ENCODE measurements at places on chromosomes 4 and X.

- no peak for DNase-seq
Observed at GRCh38 chr4:77921701-77922100, 59.1 kb downstream of the MRPL1 start.

DNA sequence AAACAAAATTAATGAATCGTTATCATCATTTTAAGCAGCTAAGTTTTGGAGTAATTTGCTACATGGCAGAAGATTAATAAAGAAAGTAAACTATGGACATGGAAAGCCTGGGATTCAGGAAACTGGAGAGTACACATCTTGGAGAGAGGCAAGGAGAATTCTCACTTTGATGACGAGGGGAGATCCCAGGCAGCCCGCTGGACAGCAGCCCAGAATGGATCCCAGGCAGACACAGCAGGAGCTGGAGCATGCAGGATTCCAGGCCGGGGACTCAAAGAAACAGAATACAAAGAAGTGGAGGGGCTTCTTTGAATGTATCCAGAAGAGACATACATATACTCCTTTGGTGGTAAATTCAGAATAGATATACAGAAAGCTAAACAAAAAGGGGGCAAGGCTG lies 118.0 kb upstream of the ATP6AP2 start:
- no peak for DNase-seq

- DNase-seq: no peak
Observed at GRCh38 chr4:1156069-1156468, 16.3 kb downstream of the SPON2 start.

GRCh38 chr4:70734168-70734954 lies 12.6 kb downstream of the RUFY3 start:
- DNase-seq: peak; percentile 67

GRCh38 chrX:14409341-14409740 lies 120.0 kb upstream of the GLRA2 start:
- DNase-seq: no peak

DNA sequence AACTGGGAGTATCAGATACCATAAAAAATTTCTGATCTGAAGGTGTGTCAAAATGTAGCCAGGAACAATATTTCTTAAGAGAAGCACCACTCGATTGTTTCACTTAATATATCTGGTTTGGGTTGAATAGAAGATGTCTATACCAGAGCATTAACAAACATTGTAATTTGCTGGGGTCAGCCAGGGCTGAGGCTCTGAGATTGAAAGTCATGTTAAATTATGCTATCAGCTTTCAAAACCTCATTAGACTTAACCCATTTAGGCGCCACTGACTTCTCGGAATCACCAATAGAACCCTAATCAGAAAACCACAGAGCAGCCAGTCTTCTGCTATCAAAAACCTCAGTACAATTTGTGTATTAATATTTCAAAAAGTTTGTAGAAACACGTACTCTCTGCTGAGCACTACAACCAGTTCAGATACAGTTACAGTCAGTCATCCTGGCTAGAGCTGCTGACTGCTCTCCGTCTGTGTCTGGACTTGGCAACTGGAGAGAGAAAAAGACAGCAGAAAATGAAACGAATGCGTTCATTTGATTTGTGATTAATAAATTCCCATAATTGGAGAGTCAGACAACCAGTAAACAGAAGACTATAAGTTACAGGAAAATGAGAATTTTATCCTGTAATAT lies 848.6 kb upstream of the PABPC4L start:
- no peak for DNase-seq

DNA sequence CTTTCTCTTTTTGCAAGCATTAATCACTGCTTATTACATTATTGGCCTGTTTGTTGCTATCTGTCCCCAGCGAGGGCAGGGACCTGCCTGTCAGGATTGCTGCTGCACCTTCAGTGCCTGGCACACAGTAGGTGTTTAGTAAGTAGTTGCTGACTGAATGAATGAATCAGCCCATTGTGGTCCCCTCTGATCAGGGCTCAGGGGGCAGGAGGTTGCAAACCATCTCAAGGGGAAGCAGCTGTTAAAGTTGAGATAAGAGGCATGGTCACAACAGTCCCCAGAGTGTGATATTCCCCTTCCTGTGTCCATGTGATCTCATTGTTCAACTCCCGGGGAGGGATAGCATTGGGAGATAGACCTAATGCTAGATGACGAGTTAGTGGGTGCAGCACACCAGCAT lies 85.4 kb downstream of the WFS1 start:
- no peak for DNase-seq

DNA sequence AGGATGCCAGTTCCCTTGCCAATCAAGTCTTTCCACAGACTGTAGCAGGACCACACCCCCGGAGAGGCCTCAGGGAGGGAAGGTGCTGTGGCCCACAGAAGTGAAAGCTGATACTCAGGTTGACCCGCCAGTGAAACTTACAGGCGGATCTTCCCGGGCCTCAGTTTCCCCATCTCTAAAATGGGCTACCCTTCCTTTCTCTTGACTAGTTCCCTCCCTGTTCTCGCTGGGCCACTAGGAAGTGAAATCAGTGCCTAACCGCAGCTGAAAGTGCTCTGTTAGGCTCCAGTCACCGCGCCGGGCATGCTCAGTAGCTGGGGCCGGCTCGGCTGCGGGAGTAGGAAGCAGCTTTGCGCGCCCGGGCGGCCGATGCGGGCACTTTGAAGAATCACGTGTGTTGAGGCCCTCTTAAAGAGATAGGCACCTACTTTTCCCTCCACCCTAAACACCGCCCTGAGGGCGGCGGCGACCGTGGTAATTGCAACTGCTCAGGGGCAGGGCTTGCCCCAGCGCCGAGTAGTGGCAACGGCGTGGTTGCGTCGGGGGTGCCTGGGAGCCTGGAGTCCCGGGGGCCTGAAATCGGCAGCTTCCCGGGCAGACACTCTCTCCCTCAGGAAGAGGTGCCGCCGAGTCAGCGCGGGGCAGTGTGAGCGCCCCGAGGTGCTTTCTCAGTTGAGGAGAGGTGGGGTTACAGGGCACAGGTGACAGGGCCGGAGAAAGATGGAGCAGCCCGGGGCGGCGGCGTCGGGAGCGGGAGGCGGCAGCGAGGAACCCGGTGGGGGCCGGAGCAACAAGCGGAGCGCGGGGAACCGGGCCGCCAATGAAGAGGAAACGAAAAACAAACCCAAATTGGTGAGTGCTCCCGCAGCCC lies at the start of gene DIAPH2:
Gene DIAPH2, plus strand, starts transcription at position 504 of the 871 bp plus-strand sequence.
- DNase-seq: peak; percentile 82

DNA sequence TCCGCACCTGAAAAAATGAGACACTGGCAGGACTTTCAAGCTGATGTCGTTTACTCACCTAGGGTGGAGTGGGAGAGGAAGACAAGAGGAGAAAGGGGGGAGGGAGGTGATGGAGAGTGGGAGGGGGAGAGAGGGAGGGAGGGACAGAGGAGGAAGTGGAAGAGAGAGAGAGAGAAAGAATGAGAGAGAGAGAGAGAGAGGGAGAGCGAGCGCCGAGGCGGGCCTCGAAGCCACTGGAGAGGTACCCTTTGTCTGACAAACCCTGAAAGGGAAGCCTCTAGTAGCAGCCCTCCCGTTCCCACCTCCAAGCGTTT lies 296 bp upstream of the ADGRL3 start:
- DNase-seq: no peak

DNA sequence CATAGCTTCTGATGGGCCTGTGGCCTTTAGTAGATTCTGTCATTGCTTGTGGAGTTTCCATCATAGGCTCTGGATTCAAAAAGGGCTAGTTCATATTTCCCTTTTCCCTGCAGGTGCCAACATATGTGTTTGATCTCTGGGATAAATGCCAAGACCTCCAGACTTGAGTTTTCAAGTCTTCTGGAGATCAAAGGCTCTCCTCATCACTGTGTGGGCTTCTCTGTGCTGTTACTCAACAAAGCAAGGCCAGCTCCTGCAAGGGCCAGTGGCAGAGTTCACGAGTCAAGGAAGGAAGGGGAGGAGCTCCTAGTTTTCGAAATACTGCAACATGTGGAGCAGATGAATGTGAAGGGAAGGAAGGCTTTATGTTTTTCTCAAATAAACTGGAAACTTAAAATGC lies 62.7 kb upstream of the SCML1 start:
- DNase-seq: peak; percentile 63

DNA sequence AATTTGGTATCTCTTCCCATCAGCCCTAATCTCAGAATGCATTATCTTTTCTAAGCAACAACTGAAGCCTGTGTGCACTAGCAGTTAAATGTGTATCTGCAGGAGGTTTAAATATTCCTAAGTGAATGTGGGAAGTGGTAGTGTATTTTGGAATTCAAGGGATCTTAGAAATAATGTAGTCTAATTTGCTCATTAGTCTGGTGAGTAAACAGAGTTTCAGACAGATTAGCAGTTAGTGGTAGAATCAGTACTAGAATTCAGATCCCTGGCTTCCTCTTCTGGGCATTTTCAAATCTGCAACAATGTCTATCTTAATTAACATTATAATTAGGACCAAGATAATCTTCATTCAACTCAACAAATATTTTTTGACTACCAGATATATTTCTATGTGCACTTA lies 11.7 kb upstream of the CXCL2 start:
- no peak for DNase-seq

DNA sequence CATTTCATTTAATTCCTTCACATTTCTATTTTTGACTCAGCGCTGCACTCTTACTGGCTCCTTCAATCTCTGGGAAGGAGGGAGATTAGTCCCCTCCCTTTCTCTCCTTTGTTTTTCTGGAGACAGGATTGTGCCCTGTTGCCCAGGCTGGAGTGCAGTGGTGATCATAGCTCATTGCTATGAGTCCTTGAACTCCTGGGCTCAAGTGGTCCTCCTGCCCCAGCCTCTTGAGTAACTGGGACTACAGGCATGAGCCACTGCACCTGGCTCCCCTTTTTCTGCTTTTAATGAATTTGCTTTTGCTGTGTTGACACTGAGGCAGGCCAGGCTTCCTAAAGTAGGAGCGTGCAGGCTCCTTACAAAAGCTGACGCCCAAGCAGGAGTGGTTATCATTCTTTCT lies 10.5 kb downstream of the TBC1D14 start:
- DNase-seq: no peak

- DNase-seq: no peak
Observed at GRCh38 chr4:8503801-8504200, 63.2 kb downstream of the TRMT44 start.

DNA sequence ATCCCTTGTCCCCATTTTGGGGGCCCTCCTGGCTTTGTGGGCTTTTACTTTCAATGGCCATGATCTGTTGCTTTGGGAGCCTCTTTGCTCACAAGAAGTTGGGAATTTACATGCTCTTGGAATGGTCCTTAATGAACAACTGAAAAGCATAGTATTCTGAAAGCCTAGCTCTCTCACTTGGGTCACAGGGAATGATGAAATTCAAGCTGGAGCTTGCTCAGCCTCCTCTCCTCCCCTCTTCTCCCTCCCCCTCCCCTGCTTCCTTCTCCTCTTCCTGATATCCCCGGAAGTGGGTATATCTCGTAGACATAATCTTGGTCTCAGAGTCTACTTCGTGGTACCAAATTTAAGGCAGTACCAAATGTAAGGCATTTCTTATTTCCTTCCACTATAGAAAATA lies 400.6 kb upstream of the NR3C2 start:
- DNase-seq: no peak

DNA sequence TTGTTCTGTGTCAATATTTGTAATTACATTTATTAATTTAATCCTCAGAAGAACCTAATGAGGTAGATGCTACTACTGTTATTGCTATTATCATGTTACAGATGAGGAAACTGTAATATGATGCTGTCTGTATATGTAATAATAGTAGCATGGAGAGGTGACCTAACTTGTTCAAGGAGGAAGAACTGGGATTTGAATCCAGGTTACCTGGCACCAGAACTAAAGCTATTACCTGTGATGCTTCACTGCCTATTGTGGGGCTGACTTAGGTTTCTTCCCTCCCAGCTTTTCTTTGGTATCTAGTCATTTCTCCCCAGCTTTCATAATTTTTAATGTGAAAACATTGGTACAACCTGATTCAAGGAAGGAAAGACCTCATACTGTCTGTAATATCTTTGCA lies 43.6 kb downstream of the RAPGEF2 start:
- no peak for DNase-seq

GRCh38 chr4:30901461-30902451 lies 181.6 kb downstream of the PCDH7 start:
- no peak for DNase-seq

DNA sequence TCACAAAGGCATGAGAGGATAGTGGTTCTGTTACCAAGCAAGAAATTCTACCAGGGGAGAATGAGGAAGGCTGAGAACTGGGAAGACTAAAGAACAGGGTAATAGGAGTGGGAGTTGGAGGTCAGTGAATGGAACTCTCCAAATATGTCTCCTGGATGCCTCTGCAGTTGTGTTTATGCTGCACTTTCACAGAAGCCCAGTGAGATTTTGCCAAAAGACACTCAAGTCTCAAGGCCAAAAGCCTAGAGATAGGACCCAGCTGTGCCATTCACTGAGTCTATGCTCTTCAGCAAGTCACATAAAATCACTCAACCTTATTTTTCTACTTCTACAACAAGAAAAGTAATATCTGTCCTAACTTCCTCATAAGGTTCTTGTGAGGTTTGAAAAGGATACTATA lies 285.4 kb downstream of the UNC5C start:
- DNase-seq: no peak

DNA sequence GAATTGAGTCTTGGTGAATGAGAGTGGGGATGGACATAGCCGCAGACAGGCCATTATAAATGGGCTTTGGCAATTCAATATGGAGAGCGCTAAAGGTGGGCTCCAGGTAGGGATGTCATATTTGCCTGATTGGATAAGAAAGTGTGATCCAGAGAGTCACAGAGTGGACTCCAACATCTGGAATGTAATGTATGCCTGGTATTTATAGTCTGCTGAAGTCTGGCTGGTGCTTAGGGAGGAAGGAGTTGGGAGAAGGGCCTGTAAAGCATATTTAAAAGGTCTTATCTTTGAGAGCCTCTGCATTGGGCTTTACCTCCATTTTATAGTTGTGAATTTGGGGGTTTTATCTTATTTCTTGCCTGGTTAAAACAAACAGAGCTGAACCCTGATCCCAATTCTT lies 153.2 kb downstream of the GALNTL6 start:
- DNase-seq: no peak

DNA sequence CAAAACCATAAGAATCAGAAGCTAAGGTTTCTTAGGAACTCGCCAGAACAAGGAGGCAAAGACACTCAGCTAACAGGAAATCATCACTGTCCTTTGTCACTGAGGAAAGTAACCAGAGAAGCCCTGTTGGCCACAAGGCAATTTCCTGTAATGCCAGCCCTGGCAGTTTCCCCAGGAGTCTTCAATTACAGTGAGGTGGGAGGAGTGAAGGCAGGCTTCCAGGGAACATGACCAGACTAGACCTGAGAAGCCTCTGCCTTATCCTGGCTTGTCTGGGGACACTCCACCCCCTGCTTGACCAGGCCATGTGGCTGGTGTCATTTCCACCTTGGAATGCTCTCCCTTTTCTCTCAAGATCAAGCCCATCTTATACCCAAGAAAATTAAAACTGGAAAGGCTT lies 125.3 kb downstream of the COL4A6 start:
- no peak for DNase-seq

Measured in inflammatory macrophage (primary cell).